ENCODE measurements at places on chromosomes 3 and 15. TPM values are rescaled to one million over a fixed set of nuclear protein-coding genes. Genes with fewer than 3 reads are reported as not detected.

GRCh38 chr3:143970773-143971358, 757 bp upstream of the DIPK2A start:
- peak overlapping the region; percentile 99 for H3K27ac ChIP-seq
- no peaks in the 10 kb centered on the region for H3K36me3 ChIP-seq
- H3K4me1 ChIP-seq, result no peaks in the 10 kb centered on the region
- peak; percentile 79 for DNase-seq

VILL gene
- 7.1 TPM for total RNA-seq

- no peak for DNase-seq
- no peaks in the 10 kb centered on the region for H3K4me1 ChIP-seq
- no peaks in the 10 kb centered on the region for H3K27me3 ChIP-seq
- no peaks in the 10 kb centered on the region for H3K36me3 ChIP-seq
- H3K4me3 ChIP-seq, result no peak overlapping the region
Measured at GRCh38 chr15:38782156-38782555, 217.5 kb upstream of the RASGRP1 start.

KLHL6 gene
- 0.82 TPM for total RNA-seq

GRCh38 chr15:52801748-52802085, 11.6 kb upstream of the ONECUT1 start:
- H3K27me3 ChIP-seq, result peaks cover 74% of the 10 kb centered on the region
- H3K27ac ChIP-seq, result no peak overlapping the region
- no peak for DNase-seq
- no peak overlapping the region for H3K4me3 ChIP-seq
- peaks cover 42% of the 10 kb centered on the region for H3K4me1 ChIP-seq
- H3K36me3 ChIP-seq, result no peaks in the 10 kb centered on the region

DNA sequence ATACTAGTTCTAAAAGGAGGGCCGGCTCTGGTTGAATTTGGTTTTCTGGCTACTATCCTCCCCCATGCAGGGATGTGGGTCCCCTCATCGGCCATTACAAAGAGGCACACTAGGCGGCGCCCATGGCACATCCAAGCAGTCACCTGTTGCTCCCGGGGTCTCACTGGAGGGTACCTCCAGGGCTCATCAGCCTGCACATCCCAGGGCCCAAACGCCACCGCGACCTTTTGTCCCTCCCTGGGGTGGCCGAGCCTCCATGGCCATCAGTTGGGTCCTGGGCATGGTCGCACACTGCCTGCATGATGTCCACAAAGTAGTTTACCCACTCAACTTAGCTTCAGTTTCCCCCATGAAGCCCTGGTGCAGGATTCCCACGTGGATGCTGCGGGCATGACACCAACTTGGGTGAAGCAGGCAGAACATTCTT, 28.3 kb downstream of the IDH3A start:
- no peak for DNase-seq
- no peaks in the 10 kb centered on the region for H3K27me3 ChIP-seq
- H3K27ac ChIP-seq, result no peak overlapping the region
- no peaks in the 10 kb centered on the region for H3K4me1 ChIP-seq
- H3K4me3 ChIP-seq, result no peak overlapping the region
- H3K36me3 ChIP-seq, result peaks cover under 1% of the 10 kb centered on the region

BOC gene
- 80.3 TPM for total RNA-seq

DNA sequence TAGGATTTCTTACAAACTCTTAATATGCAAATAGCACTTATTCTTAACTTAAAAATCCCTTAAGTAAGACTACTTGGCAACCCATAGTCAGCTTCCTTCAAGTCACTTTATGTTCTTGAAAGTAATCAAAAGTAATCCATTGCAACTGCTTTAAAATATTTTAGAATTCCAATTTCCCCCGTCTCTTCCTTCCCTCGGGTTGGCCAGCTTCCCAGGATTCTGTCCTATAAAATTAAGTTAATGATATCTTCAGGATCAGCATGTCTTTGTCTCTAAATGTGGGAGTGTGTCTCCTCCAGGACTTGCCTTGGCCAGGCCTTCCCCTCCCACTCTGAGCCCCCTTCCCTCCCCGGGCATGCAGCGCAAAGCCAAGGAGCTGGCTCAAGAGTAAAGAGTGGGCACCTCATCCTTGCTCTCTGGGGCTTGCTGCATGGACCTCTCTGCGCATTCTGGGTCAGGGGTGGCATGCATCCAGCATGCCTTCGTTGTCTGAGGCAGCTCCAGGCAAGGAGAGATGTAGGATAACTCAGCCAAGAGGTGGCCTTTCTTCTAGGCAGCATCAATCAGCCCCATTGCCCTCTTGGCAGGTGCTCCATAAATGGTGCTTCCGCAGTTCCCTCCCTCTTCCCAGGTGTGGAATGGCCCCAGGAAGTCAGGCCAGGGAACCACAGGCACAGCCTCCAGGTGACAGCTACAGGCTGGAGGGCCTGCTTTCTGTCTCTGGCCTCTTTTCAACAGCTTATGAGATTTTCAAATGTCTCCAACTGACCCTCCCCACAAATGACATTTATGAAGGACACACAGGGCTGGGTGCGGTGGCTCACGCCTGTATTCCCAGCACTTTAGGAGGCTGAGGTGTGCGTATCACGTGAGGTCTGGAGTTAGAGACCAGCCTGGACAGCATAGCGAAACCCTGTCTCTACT, 108.7 kb upstream of the ALDH1A3 start:
- no peak overlapping the region for H3K4me3 ChIP-seq
- peaks cover 14% of the 10 kb centered on the region for H3K4me1 ChIP-seq
- H3K27ac ChIP-seq, result no peak overlapping the region
- no peak for DNase-seq
- H3K27me3 ChIP-seq, result no peaks in the 10 kb centered on the region

- no peaks in the 10 kb centered on the region for H3K36me3 ChIP-seq
- H3K4me3 ChIP-seq, result no peak overlapping the region
- no peaks in the 10 kb centered on the region for H3K27me3 ChIP-seq
- DNase-seq, result no peak
- H3K27ac ChIP-seq, result peak overlapping the region; percentile 63
- no peaks in the 10 kb centered on the region for H3K4me1 ChIP-seq
Measured at GRCh38 chr3:146130881-146131371, 30.1 kb downstream of the PLOD2 start.

DNA sequence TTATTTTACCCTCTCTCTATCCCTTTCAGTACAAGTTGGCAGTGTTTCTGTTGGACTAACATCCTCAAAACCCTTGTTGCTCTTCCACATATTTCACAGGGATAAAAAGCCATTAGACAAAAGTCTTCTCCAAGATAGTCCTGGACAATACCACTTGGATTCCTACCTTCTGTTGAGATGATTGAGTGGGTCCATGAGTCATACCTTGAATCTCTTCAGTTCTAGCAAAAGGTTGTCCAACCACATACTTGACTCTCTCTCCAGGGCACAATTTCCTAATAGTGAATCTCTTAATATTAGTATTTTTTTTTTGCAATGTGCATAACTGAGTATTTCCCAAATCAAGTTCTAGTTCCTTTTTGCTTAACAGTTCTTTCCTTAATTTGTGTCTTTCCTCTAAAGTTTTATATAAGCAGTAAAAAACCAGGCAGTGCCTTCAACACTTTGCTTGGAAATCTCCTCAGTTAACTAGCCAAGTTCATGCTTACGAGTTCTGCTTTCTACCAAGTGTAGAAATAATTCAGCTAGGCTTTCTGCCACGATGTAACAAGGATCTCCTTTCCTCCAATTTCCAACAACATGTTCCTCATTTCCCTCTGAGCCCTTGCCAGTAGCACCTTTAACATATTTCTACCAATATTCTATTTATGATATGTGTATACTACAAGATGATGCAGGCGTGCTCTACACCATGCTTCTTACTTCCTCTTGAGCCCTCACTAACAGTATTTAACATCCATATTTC, 68.3 kb upstream of the NEO1 start:
- no peak for DNase-seq
- H3K27ac ChIP-seq, result no peak overlapping the region
- H3K4me3 ChIP-seq, result no peak overlapping the region
- no peaks in the 10 kb centered on the region for H3K36me3 ChIP-seq
- H3K27me3 ChIP-seq, result no peaks in the 10 kb centered on the region

GRCh38 chr15:35061825-35062737, 23.0 kb downstream of the NANOGP8 start:
- no peaks in the 10 kb centered on the region for H3K36me3 ChIP-seq
- H3K4me1 ChIP-seq, result peaks cover 3% of the 10 kb centered on the region
- no peak for DNase-seq
- no peak overlapping the region for H3K4me3 ChIP-seq

- no peaks in the 10 kb centered on the region for H3K36me3 ChIP-seq
- H3K27me3 ChIP-seq, result no peaks in the 10 kb centered on the region
- H3K4me3 ChIP-seq, result no peak overlapping the region
- no peak for DNase-seq
Measured at GRCh38 chr3:12716605-12717151, 42.4 kb downstream of the TMEM40 start.

- H3K36me3 ChIP-seq, result no peaks in the 10 kb centered on the region
- peak overlapping the region; percentile 53 for H3K4me3 ChIP-seq
- no peaks in the 10 kb centered on the region for H3K27me3 ChIP-seq
Measured at GRCh38 chr15:48962662-48963523, 826 bp downstream of the SHC4 start.

HEMK1 gene
- 6.1 TPM for total RNA-seq

DNA sequence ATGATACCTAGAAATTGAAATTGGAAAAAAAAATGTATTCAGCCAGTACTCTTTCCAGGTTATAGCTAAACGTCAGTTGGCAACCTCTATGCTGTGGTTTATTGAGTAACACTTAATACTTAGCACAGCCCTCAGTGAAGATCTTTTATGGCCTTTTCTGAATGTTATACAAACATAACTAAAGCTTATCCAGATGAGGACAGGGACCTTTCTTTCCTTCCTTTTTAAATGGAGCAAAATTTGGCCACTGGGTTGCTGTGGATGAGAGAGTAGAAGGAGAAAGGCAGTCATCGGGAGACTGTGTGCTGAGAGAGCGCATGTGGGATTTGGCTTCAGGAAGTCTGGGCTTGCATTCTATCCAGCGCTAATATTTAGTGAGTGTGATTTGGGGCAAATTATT, 36.1 kb downstream of the IGF1R start:
- no peak overlapping the region for H3K27ac ChIP-seq
- H3K4me3 ChIP-seq, result no peak overlapping the region
- DNase-seq, result no peak
- no peaks in the 10 kb centered on the region for H3K27me3 ChIP-seq

DNA sequence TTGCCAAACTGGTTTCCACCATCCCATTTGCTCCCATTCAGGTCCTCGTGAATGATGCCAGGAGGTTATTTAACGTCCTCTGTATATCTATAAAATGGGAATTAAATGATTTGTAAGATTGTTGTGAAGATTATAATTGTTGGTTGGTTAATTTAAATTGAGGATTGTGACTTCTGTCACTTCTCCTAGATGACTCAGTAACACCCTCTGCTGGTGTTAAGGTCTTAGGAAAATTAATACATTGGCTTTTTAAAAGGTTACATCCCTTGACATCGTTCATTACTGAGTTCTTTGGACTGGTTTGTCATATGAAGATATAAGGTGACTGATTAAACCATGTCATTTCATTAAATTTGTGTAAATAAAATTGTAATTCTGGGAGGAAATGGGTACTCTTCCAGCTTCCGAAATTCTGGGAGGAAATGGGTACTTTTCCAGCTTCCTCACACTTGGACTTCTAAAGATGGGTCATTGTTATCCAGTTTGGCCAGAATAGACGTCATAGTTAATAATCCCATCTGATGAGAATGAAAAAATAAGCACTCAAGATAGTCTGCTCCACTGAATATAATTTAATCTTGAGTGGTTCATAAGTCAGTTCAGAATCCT, 33.3 kb upstream of the PAQR5 start:
- no peaks in the 10 kb centered on the region for H3K36me3 ChIP-seq
- no peak overlapping the region for H3K4me3 ChIP-seq

- H3K4me1 ChIP-seq, result peaks cover 27% of the 10 kb centered on the region
- no peak overlapping the region for H3K4me3 ChIP-seq
- H3K27me3 ChIP-seq, result no peaks in the 10 kb centered on the region
- DNase-seq, result no peak
- H3K27ac ChIP-seq, result no peak overlapping the region
Measured at GRCh38 chr15:43100971-43101370, 4.9 kb downstream of the UBR1 start.

- peaks cover 25% of the 10 kb centered on the region for H3K4me1 ChIP-seq
- no peak for DNase-seq
- H3K27ac ChIP-seq, result peak overlapping the region; percentile 95
- H3K4me3 ChIP-seq, result no peak overlapping the region
Measured at GRCh38 chr3:49279376-49279775, 2.3 kb upstream of the C3orf62 start.

EXOG gene
- total RNA-seq, result 9.7 TPM

DNA sequence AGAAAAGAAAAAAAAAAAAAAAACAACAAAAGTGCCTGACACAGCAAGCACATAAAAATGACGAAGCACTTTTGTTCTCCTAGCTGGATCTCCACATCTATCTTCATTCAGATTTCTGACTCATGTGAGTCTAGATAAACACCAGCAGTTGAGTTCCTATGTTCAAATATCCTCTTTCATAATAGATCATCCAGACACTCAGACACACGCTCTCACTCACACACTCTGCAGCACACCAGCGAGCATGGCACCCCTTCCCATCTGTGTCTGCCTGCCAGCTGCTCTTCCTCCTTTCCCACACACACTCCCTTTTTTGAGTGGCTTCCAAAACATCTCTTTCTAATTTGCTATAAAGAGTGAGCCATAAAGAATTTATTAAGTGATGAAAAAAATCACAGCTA, 19.8 kb upstream of the CELF6 start:
- peak overlapping the region; percentile 82 for H3K27ac ChIP-seq
- H3K36me3 ChIP-seq, result peaks cover 14% of the 10 kb centered on the region
- no peak for DNase-seq
- H3K27me3 ChIP-seq, result no peaks in the 10 kb centered on the region

- peaks cover 6% of the 10 kb centered on the region for H3K4me1 ChIP-seq
- H3K36me3 ChIP-seq, result no peaks in the 10 kb centered on the region
- H3K27me3 ChIP-seq, result no peaks in the 10 kb centered on the region
Measured at GRCh38 chr3:46660543-46661523, 32.6 kb downstream of the ALS2CL start.

LRRC2 gene
- total RNA-seq, result 7.1 TPM

MCTP2 gene
- 1.6 TPM for total RNA-seq

DNA sequence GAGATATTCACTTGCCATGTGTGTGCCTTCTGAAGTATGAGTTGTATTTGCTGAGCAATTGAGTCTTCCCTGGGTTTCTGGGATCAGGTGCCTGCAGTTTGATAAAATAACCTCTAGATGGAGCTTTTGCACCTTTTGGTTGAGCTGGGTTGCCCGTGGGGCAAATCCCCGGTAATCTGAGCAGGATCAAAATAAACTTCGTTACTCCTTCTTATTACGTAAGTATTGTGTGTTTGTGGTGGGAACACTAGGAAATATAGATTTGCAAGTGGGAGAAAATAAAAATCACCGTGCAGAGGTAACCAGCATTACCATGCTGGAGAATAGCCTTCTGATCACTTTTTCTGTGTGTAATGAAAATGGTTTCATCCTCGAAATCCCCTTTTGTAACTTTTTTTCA, 277.4 kb upstream of the NR2E3 start:
- no peak for DNase-seq
- H3K36me3 ChIP-seq, result no peaks in the 10 kb centered on the region
- no peaks in the 10 kb centered on the region for H3K4me1 ChIP-seq

- no peaks in the 10 kb centered on the region for H3K27me3 ChIP-seq
- peak overlapping the region; percentile 86 for H3K27ac ChIP-seq
- peak; percentile 91 for DNase-seq
- no peaks in the 10 kb centered on the region for H3K36me3 ChIP-seq
Measured at GRCh38 chr3:185658504-185658912, 72.4 kb downstream of the SENP2 start.
